GM06990 (cell line): ENCODE measurements at places on chromosomes 4 and X.

DNA sequence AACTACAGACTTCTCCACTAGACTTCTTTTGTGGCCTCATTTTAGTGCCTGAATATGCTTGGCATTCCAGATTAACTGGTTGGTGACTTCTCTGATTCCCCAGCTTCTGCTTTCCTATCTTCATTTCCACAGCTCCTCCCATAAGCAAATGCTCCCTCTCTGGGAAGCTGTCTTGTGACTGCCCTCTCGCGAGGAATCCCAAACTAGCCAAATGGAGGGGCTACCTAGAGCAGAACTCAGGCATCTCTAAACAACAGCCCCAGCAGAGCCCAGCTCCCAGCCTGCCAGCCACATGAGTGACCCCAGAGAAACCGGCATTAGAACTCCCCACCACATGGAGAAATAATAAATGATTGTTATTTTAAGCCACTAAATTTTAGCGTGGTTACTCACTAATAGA lies 7.6 kb upstream of the VEGFD start:
- DNase-seq, result no peak

GRCh38 chr4:53752124-53752523 lies 160.8 kb upstream of the LNX1 start:
- no peak for DNase-seq

DNA sequence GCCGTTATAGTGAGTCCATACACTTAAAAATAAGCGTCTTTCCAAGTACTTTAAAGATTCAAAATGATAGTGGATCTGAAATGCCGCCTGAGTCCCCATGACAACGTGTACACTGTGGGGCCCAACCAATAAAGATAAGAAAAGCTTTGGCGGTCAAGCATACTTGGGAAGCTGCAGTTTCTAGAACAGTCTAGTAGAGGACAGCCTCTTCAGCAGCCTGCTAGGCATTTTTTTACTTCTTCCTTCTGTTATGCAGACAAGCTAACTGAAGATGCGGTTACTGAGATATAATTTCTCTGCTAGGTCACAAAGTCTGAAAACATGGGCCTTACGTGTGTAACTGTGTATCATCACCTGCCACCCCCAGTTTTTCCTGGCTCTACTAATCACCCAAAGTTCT lies 402 bp upstream of the UPRT start:
- no peak for DNase-seq

GRCh38 chrX:7515681-7516413 lies 327.1 kb upstream of the VCX start:
- no peak for DNase-seq
